ENCODE measurements at places on chromosomes 13 and 19.

GRCh38 chr13:111411151-111411858 is 90.9 kb downstream of the TEX29 start:
- DNase-seq = no peak

DNA sequence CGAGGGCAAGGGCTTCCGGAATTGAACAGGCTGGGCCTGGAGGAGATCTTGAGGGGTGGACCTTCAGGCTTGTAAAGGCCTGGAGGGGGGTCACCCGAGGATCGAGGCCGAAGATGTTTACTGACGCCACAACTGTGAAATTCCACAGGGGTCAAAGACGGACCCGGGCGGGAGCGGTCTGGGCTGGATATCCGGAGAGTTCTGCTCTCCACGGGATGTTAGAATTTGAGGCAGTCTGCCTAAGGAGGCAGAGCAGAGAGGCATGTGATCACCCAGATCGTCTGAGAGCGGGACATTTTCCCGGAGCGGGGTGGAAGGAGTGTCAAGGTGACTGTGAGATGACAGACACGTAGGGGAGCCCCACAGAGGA is 13.2 kb downstream of the KLHL26 start:
- DNase-seq = no peak

DNA sequence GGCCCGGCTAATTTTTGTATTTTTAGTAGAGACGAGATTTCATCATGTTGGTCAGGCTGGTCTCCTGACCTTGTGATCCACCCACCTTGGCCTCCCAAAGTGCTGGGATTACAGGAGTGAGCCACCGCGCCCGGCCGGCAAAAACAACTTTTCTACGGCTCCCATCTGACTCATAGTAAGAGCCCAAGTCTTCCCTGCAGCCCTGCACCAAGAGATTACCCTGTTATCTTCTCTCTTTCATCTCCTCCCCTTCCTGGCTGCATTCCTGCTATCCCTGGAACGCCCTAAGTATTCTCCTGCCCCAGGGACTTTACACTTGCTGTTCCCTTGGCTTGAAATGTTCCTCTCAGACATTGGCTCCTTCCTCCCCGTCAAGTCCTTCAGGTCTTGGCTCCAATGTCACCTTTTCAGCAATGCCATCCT is 6.6 kb downstream of the AP2S1 start:
- no peak for DNase-seq

DNA sequence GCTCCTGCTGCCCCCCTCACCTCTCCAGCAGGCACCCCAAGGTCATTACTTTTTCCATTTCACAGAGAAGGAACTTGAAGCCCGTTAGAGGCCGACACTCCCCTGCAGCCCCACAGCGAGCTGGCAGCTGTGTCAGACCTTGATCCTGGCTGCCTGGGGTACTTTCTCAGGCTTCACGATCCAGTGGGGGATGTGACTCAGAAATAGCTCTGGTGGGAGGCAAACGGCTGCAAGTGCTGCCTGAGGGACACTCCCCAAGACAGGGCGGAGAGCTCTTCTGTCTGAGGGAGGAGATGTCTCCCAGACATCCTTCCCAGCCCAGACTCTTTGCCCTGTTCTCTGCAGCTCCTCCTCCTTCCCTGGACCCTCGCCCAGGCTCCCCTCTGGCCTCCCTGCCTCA is 4.8 kb downstream of the TSKS start:
- no peak for DNase-seq

GRCh38 chr13:24184265-24184841 is 23.8 kb downstream of the SPATA13 start:
- DNase-seq = peak; percentile 39
